ENCODE measurements at places on chromosomes 3 and 15.

DNA sequence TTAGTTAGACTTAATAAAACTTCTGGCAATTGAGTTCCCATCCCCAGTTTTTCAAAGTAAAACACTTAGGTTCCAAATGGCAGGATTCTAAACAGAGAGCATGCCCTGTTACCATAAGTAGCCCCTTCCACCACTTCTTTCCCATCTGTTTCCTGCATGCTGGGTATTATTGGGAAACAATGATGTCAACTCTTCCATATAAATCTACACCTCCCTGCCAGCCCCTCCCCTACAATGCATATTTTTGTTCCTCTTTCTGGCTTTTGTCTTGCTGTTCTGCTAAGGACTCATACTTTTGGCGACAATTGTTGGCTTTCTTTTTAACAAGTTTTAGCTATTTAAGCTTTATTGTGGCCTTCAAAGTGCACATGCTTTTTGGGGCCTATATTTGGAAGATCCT is 11.1 kb downstream of the ARHGAP31 start:
- DNase-seq, result peak; percentile 57

- DNase-seq, result no peak
Observed at GRCh38 chr3:173986861-173987410, 589.4 kb downstream of the NLGN1 start.

- DNase-seq, result peak; percentile 49
Observed at GRCh38 chr15:74378848-74379247, 11.4 kb upstream of the CYP11A1 start.

DNA sequence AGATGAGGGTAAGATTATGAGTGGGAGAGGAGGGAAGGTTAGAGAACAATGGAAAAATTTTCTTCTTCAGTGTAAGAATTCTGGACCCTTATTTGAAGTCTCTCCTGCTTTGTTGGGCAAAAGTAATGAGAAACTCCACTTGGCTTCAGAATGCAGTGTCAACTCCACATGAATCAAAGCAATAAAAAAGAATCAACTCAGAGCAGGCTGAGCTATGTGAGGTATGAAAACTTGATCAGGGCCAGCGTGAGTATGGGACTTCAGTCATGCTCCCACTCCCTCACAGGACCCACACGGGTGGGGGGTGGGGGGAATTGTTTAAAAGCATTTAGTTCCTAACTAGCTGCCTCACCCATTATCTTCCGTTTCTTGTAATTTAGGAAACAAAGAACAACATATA is 502.2 kb downstream of the PDCD6IP start:
- no peak for DNase-seq

DNA sequence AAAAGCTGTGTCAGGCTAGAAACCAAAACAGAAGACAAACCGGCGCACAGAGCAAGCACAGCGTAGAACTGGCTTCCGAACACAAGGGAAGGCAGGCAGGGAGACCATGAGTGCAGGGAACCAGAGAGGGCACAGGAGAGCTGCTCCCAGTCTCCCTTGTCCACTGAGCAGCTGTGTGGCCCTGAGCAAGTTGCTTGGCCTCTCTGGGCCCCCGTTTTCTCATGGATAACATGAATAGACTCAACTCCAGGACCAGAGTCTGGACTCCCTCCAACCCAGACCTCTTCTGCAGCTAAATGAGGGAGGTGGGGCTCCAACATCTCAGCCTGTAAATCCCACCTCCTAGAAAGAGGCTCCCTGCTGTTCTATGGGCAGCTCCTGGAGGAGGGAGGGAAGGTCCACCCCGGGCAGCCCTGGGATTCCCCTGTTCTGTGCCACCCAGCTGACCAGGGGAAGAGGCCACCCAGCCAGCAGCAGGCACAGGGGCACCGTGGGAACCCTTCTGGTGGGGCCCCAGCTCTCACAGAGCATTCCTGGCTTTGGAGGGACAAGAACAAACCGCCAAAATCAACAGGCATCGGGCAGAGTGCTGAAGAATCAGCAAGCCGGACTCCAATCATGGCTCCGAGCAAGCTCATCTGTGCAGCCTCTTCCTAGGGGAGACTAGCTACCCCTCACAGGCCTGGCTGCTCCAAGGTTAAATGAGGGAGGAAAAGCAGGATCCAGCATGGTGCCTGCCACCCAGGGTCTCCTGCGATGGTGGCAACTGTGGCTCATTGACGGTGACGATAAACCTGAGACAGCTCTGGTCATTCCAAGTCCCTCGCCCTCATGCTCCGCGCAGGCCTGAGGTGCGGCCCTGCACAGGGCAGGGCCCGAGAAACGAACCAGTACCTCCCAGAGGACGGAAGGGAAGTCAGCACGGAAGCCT is 15.1 kb downstream of the XXYLT1 start:
- no peak for DNase-seq

DNA sequence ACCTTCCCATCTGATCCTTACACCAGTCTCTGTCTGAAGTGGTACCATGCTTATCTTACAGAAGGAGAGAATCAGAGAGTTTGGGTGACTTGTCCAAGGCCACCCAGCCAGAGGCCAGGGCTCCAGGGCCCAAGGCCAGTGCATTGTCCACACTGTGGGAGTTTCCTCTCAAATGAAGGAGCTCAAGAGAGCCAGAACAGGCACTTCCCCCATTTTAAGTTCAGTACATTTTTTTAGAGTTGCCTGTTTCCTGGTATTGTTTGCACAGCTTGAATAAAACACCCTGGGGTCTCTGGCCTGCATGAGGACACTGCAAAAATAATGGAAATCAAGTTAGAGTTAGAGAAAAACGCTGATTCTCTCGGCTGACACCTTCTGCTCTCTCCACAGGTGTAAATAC is 284.0 kb downstream of the SQOR start:
- DNase-seq, result no peak

- no peak for DNase-seq
Observed at GRCh38 chr3:143315766-143316165, 196.2 kb downstream of the CHST2 start.
